ENCODE measurements at places on chromosomes 4 and X. TPM values are rescaled to one million over a fixed set of nuclear protein-coding genes. Genes with fewer than 3 reads are reported as not detected.

Gene NRK
- total RNA-seq, result 1.8 TPM

Gene KLB
- not detected for total RNA-seq

Gene SLC26A1
- total RNA-seq, result not detected

Gene MAGEA11
- total RNA-seq, result not detected

Gene FAM120C
- total RNA-seq, result 7.0 TPM

Gene PF4V1
- not detected for total RNA-seq

Gene SMIM9
- not detected for total RNA-seq

Gene CHIC1
- total RNA-seq, result 7.4 TPM

Gene CCDC110
- total RNA-seq, result 0.67 TPM

Gene SHROOM4
- 35.8 TPM for total RNA-seq

Gene KIAA1210
- not detected for total RNA-seq

Gene SHISA3
- 0.36 TPM for total RNA-seq

Gene HOPX
- total RNA-seq, result 4.2 TPM

Gene VSIG1
- total RNA-seq, result 0.56 TPM

Gene RIPPLY1
- not detected for total RNA-seq

Gene DRD5
- total RNA-seq, result not detected

Gene RAB40AL
- 0.62 TPM for total RNA-seq

Gene S100G
- total RNA-seq, result not detected

Gene RADX
- total RNA-seq, result 3.1 TPM

Gene PFKFB1
- total RNA-seq, result 0.49 TPM

Gene NLRP2B
- not detected for total RNA-seq

Gene TIMP1
- 267 TPM for total RNA-seq

Gene GYPE
- 0.41 TPM for total RNA-seq

Gene ARHGAP24
- total RNA-seq, result 5.0 TPM

Gene NHSL2
- total RNA-seq, result 57.6 TPM

Gene CLTRN
- 0.95 TPM for total RNA-seq

Gene DCAF12L2
- 1.0 TPM for total RNA-seq

Gene SERTM2
- total RNA-seq, result 0.92 TPM

Gene NDST3
- 11.9 TPM for total RNA-seq

Gene LINC00632
- total RNA-seq, result 142 TPM

Gene RENBP
- 19.3 TPM for total RNA-seq

Gene KANTR
- 10.5 TPM for total RNA-seq

Gene HERC5
- 9.1 TPM for total RNA-seq

Gene TCP11X2
- 2.0 TPM for total RNA-seq

Gene PCSK1N
- 2.0 TPM for total RNA-seq

Gene SLC2A9
- 0.72 TPM for total RNA-seq

Gene CCDC149
- total RNA-seq, result 4.0 TPM

Gene CXCL6
- 0.15 TPM for total RNA-seq

Gene TECRL
- not detected for total RNA-seq

Gene CT45A3
- total RNA-seq, result not detected

Gene WAS
- total RNA-seq, result 2.7 TPM

Measured in endothelial cell (in vitro differentiated cells).